Mesendoderm (in vitro differentiated cells): ENCODE measurements at places on chromosomes 11 and 22.

DNA sequence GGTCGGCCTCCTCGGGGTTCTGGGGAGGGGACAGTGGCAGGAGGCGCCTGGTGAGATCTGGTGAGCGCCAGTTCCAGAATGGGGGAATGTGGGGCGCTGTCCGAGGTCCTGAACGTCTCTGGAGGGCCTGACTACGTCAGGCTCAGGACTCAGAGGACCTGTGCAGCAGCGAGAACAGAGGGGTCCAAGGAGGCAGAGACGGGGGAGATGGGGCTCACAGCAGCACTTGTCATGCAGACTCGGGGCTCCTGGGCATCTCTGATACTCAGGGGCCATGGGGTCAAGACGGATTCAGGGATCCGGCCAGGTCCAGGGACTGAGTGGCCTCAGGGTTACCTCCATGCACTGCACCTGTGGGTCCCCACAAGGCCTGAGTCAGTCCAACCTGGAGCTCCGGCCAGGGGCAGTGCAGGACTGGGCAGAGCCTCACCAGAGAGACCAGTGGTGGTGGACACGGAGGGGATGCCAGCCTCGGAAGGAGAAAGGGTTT, 92.2 kb downstream of the BRD1 start:
- no peak overlapping the region for H3K4me3 ChIP-seq
- H3K27ac ChIP-seq: no peak overlapping the region
- no peaks in the 10 kb centered on the region for H3K4me1 ChIP-seq
- no peaks in the 10 kb centered on the region for H3K36me3 ChIP-seq
- peak; percentile 55 for DNase-seq

- H3K4me3 ChIP-seq: no peak overlapping the region
- peaks cover 4% of the 10 kb centered on the region for H3K4me1 ChIP-seq
- no peak overlapping the region for H3K27ac ChIP-seq
- H3K36me3 ChIP-seq: no peaks in the 10 kb centered on the region
- H3K27me3 ChIP-seq: no peaks in the 10 kb centered on the region
These were observed 10.6 kb upstream of the PPP6R3 start for GRCh38 chr11:68449951-68450350.

DNA sequence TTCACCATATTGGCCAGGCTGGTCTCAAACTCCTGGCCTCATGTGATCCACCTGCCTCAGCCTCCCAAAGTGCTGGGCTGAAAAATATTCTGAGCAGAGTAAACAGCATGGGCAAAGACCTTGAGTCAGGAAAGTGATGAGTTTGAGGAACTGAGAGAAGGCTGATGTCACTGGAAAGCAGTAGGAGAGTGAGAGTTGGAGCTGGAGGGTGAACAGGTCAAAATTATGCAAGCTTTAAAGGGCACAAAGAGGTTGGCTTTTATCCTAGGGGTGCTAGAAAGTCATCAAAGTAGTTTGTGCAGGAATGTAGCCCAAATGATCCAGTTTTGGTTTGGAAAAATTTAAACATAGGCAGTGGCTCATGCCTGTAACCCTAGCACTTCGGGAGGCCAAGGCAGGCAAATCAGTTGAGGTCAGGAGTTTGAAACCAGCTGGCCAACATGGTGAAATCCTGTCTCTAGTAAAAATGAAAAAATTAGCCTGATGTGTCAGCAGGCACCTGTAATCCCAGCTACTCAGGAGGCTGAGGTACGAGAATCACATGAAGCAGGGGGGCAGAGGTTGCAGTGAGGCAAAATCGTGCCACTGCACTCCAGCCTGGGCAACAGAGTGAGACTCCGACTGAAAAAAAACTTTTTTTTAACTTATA, 44.7 kb upstream of the CXCR5 start:
- H3K4me3 ChIP-seq: no peak overlapping the region
- no peaks in the 10 kb centered on the region for H3K36me3 ChIP-seq
- no peak for DNase-seq
- no peaks in the 10 kb centered on the region for H3K4me1 ChIP-seq
- no peak overlapping the region for H3K27ac ChIP-seq
- H3K27me3 ChIP-seq: no peaks in the 10 kb centered on the region

GRCh38 chr11:134392953-134393615, 19.0 kb downstream of the B3GAT1 start:
- no peaks in the 10 kb centered on the region for H3K4me1 ChIP-seq
- no peaks in the 10 kb centered on the region for H3K36me3 ChIP-seq
- no peak overlapping the region for H3K27ac ChIP-seq
- H3K27me3 ChIP-seq: no peaks in the 10 kb centered on the region
